Activated naive CD8-positive, alpha-beta T cell treated with anti-CD3 and anti-CD28 coated beads for 36 hours (primary cell): ENCODE measurements at places on chromosomes 12 and 14. TPM values are rescaled to one million over a fixed set of nuclear protein-coding genes. Genes with fewer than 3 reads are reported as not detected.

The PTPRR gene
- total RNA-seq, result not detected

The FAM90A1 gene
- 0.40 TPM for total RNA-seq

The EIF2S3B gene
- 2.4 TPM for total RNA-seq

The MED6 gene
- 62.3 TPM for total RNA-seq

The BCL11B gene
- 40.3 TPM for total RNA-seq

The NRXN3 gene
- total RNA-seq, result not detected

The KERA gene
- not detected for total RNA-seq

The SYNDIG1L gene
- not detected for total RNA-seq

The RNASE3 gene
- total RNA-seq, result not detected

The TMPRSS12 gene
- total RNA-seq, result not detected

The TSHR gene
- total RNA-seq, result not detected

The POLE2 gene
- total RNA-seq, result 33.6 TPM

The DRAM1 gene
- 5.2 TPM for total RNA-seq

The FGF23 gene
- not detected for total RNA-seq

The ACOT4 gene
- 2.0 TPM for total RNA-seq
